Activated CD4-positive, alpha-beta T cell treated with anti-CD3 and anti-CD28 coated beads, Interleukin-2, amount 50 U/mL, for 24 hours (primary cell): ENCODE measurements at places on chromosomes 4 and X.

GRCh38 chr4:962231-963208 lies 10.8 kb downstream of the DGKQ start:
- no peak for DNase-seq

- no peak for DNase-seq
These were observed 13.4 kb upstream of the P2RY10 start for GRCh38 chrX:78931814-78932213.

DNA sequence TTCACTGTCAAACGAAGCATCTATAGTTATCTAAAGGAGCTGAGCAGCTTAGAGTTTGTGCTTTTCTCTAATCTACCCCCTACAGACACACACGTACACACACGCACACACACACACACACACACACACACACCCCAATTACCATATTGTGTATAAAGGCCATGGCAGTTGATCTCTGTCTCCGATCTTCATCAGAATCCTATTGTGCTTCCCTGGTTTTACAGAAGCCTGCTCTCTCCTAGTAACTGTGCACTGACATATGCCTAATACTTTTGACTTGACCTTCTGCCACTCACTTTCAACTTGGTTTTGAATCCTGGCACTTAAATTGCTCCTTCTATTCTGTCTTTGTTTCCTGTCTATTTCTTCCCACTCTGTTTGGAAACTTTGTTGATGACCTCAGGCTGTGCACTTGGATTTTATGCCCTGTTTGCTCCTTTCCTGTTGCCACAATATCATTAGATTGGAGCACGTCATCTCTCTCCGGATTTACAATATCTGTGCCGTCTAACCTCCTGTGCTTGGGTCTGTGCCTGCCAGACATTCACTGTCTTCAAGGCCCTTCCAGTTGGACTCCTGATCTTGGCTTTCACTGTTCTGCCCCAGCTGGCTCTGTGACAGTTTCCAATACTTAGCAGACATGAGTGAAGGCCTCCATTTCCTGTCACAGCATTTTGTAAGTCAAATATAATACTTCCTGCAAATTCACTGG lies 928.1 kb downstream of the FAT4 start:
- DNase-seq, result no peak

- DNase-seq, result no peak
These were observed 44.0 kb upstream of the PPP1R2C start for GRCh38 chrX:42821803-42822443.

DNA sequence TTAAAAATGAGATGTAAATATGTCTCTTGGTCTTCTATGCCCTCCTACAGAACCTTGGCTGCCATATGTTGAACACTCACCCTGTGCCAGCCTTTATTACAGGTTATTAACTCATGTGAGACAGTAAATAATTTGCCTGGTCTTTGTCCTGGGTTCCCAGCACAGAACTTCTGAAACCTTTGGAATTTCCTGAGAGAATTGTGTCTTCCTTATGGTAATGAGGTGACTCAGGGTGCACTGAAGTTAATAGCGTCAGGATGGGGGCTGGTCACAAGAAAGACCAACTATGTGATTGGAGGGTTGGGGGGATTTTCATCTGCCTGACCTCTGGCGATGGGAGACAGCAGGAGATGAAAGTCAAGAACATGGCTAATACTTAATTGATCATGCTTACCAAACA lies 289.8 kb upstream of the STS start:
- DNase-seq, result no peak

DNA sequence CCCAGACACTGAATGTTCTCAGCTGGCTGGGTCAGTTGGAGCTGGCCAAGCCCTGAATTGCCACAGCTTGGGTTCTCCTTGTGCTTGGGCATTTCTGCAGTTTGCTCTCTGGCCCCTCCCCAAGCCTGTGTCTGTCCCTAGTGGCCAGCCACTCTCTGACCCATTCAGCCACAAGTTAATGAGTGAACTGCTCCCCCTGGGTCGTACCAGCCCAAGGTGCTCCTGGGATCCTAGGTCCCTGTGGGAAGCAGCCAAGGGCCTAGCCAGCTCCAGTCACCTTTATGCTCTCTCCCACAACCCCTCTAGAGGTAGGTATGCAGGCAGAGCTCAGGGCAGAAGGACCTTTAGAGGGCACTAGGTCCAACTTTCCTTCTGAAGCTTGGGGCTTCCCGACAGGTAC lies 51.5 kb downstream of the STARD8 start:
- no peak for DNase-seq
